ENCODE measurements at places on chromosomes 3 and 15. TPM values are rescaled to one million over a fixed set of nuclear protein-coding genes. Genes with fewer than 3 reads are reported as not detected.

DNA sequence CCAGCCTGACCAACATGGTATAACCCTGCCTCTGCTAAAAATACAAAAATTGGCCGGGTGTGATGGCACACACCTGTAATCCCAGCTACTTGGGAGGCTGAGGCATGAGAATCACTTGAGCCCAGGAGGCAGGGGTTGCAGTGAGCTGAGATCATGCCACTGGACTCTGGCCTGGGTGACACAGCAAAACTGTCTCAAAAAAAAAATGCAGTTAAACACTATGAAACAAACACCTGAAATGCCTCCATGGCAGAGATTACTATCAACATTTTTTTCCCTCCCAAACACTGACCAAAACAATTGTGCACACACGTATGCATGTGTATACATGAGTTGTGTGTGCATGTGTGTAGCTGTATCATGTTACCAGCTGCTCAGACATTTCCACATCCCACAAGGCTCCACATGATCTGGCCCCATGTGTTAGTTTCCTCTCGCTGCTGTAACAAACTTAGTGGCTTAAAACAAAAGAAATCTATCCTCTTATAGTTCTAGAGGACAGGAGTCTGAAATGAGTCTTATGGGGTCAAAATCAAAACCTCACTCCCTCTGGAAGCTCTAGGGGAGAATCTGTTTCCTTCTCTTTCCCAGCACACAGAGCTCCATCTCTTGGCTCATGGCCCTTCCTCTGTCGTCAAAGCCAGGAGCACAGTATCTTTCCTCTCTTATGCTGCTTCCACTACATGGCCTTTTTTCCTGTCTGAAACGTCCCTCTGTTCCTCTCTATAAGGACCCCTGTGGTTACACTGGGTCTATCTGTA lies 34.5 kb downstream of the SLC41A3 start:
- DNase-seq = no peak

DNA sequence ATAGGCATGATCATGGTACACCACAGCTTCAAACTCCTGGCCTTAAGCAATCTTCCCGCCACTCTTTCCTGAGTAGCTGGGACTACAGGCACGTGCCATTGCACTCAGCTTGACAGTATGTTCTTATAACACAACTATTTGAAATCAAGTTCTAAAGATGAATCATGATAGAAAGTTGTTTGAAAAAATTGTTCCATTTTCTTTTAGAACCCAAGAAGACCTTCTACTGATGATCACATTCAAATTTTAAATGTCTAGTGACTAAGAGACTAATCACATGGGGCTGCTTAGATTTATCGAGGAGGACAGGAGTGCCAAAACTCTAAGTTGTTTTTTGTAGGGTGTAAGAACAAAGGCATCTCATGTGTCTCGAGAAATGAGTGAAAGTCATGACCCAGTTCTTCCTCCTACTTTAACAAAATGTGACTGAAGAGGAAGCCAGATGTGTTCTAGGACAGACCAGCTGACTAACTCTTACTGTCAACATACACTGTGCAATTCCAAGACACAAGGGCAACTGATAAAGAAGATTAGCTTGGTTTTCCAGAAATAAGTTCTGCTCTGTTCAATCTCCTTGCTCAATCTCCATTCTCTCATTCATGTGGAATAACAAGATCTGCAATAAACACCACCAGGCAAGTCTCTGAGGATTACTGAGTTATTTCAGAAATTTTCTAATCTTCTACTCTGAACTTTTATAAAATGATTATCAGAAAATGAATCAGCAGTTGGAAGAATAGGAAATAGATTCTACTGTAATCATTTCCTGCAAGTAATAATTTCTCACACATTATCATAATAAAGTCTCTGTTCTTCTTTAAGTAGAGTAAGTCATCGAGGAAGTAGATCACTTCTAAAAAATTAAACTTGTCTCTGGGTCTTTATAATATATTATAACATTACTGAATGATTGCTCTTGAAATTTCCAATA lies 122.6 kb upstream of the CCNL1 start:
- DNase-seq = no peak

- no peak for DNase-seq
Measured at GRCh38 chr15:65310431-65311137, 6.1 kb downstream of the RNU5B-1 start.

- DNase-seq = no peak
Measured at GRCh38 chr3:80097674-80098073, 329.9 kb upstream of the ROBO1 start.

The CLSTN2 gene
- not detected for total RNA-seq

The COX17 gene
- 39.9 TPM for total RNA-seq

Data from NCI-H460 (cell line).